ENCODE measurements at places on chromosomes 2 and 18.

DNA sequence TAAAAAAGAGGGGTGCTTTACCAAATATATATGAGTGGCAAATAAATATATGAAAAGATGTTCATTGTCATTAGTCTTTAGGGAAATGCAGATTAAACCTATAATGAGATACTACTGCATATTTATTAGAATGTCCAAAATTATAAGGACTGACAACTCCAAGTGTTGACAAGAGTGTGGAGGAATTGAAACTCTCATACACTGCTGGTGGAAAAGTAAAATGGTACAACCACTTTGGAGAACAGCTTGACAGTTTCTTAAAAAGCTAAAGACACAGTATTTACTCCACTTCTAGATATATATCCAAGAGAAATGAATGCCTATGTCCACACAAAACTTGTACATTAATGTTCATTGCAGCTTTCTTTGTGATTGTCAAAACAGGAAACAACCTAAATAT lies 50.4 kb downstream of the PLEK start:
- H3K36me3 ChIP-seq, result no peaks in the 10 kb centered on the region
- no peak overlapping the region for H3K4me3 ChIP-seq
- no peak for DNase-seq
- peaks cover 7% of the 10 kb centered on the region for H3K4me1 ChIP-seq
- no peak overlapping the region for H3K27ac ChIP-seq

DNA sequence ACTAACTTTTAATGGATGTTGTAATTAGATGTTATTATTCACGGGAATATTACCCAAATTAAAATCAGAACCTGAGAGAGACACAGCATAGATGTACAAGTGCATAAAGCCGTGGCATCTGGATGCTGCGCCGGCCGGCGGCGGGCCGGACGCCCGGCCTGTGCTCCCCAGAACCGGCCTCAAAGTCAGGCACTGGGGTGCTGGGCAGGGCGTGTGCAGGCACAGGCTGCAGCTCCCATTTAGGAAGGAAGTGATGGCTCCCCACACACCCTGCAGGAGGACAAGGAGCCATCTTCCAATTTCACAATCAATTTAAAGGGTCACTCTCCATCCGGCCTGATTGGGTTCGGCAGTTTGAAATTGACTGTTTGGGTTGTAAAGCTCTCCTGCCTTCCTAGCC lies 367.7 kb upstream of the SALL3 start:
- H3K27me3 ChIP-seq, result no peaks in the 10 kb centered on the region
- H3K36me3 ChIP-seq, result no peaks in the 10 kb centered on the region
- H3K4me1 ChIP-seq, result peaks cover 9% of the 10 kb centered on the region
- H3K4me3 ChIP-seq, result no peak overlapping the region
- no peak overlapping the region for H3K27ac ChIP-seq

DNA sequence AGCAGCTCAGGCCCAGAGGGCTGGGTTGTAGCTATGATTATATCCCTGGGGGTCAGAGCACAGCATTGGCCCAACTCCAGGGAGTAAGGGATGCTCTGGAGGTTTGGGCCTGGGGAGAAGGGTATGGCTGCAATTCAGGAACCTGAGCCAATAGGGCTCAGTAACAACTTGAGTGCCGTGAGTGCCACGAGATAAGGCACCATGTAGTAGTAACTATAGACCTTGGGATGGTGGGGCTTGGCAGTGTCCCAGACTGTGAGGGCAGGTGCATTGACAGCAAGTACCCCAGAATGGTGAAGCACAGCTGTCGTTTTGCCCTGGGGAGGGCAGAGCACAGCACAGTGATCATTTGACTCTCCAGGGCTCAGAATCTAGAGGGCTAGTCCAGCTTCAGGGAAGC lies 45.1 kb upstream of the ZNF396 start:
- H3K27ac ChIP-seq, result no peak overlapping the region
- H3K36me3 ChIP-seq, result no peaks in the 10 kb centered on the region
- H3K4me3 ChIP-seq, result no peak overlapping the region

- DNase-seq, result no peak
- H3K27me3 ChIP-seq, result no peaks in the 10 kb centered on the region
- no peak overlapping the region for H3K27ac ChIP-seq
- H3K4me3 ChIP-seq, result no peak overlapping the region
- H3K4me1 ChIP-seq, result no peaks in the 10 kb centered on the region
Observed at GRCh38 chr2:191041418-191042161, 27.6 kb upstream of the STAT1 start.

DNA sequence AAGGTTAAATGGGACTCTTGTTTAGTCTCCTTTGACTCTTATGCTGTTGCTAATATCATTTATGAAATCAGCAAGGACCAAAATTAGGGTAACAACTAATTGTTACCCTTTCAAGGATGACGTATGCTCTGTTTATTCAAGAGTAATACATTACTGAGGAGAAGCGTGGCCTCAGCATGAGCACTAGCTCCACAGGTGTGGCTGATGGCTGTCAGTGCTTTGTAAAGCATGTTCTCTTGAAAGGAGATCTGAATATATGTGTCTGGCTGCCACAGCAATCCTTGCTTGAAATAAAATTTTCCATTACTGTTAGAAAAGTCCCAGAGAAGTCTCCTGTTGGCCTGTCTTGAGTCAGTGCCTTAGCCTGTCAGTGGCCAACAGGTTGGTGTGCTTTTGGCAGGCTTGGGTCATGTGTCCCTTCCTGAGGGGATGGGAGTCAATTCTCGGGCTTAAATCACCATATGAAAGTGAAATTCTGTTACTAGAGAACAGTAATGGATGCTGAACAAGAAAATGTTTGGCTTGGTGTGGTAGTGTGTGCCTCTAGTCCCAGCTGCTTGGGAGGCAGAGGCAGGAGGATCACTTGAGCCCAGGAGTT lies 32.7 kb downstream of the ABI2 start:
- H3K27me3 ChIP-seq, result no peaks in the 10 kb centered on the region
- H3K27ac ChIP-seq, result no peak overlapping the region
- no peak for DNase-seq
- no peaks in the 10 kb centered on the region for H3K36me3 ChIP-seq
- peaks cover 7% of the 10 kb centered on the region for H3K4me1 ChIP-seq

DNA sequence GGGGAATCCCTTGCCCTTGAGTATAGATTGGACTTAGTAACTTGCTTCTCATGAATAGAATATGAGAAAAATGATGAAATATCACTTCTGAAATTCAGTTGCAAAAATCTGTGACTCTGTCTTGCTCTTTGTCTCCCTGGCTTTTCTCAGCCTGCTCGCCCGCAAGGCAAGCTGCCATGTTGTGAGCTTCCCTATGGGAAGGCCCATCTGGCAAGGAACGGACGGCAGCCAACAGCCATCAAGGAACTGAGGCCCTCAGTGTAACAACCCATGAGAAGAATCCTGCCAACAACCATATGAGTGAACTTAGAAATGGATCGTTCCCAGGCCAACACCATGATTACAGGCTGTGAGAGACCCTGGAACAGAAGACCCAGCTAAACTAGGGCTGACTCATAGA lies 58.4 kb upstream of the PGAP1 start:
- no peaks in the 10 kb centered on the region for H3K4me1 ChIP-seq
- H3K4me3 ChIP-seq, result no peak overlapping the region
- DNase-seq, result no peak
- no peak overlapping the region for H3K27ac ChIP-seq

DNA sequence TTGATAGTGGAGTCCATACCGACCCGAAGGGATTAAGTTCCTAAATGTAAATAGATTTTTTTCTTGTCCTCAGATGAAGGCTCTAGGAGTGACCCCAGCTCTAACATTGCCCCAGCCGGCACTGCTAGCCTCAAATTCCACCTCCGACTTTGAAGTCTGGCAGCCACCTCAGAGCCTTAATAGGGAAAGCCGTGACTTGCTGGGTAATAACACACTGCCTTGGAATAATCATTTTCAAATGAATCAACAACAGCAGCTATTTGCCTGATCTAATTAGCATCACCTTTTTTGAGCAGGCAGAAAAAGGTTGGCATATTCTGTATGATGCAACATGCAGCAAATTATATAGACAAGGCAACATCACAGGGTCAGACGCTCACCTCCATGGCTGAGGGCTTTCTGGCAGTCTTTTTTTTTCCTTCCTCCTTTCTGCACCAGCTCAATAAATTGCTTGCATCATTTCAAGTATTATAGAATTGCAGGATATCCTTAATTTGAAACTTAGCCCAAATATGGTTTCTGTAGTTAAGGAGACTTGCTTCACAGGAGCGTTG lies 276.5 kb upstream of the ATP5MC3 start:
- no peak overlapping the region for H3K4me3 ChIP-seq
- no peak for DNase-seq
- H3K27me3 ChIP-seq, result no peaks in the 10 kb centered on the region

- peaks cover 14% of the 10 kb centered on the region for H3K36me3 ChIP-seq
- no peak overlapping the region for H3K27ac ChIP-seq
- H3K27me3 ChIP-seq, result no peaks in the 10 kb centered on the region
- H3K4me1 ChIP-seq, result no peaks in the 10 kb centered on the region
- DNase-seq, result no peak
- no peak overlapping the region for H3K4me3 ChIP-seq
Observed at GRCh38 chr2:238020816-238021215, 40.0 kb upstream of the SCLY start.

GRCh38 chr2:234989183-234989701 lies 37.4 kb downstream of the SH3BP4 start:
- H3K4me1 ChIP-seq, result peaks cover 41% of the 10 kb centered on the region
- no peak for DNase-seq
- no peak overlapping the region for H3K27ac ChIP-seq
- H3K27me3 ChIP-seq, result no peaks in the 10 kb centered on the region

GRCh38 chr2:241010531-241011295 lies 12.3 kb downstream of the SNED1 start:
- no peaks in the 10 kb centered on the region for H3K36me3 ChIP-seq
- no peak for DNase-seq
- peaks cover 25% of the 10 kb centered on the region for H3K4me1 ChIP-seq
